ENCODE measurements at places on chromosomes 2 and 18.

GRCh38 chr18:68734308-68734707 is 19.4 kb upstream of the TMX3 start:
- no peak for DNase-seq

DNA sequence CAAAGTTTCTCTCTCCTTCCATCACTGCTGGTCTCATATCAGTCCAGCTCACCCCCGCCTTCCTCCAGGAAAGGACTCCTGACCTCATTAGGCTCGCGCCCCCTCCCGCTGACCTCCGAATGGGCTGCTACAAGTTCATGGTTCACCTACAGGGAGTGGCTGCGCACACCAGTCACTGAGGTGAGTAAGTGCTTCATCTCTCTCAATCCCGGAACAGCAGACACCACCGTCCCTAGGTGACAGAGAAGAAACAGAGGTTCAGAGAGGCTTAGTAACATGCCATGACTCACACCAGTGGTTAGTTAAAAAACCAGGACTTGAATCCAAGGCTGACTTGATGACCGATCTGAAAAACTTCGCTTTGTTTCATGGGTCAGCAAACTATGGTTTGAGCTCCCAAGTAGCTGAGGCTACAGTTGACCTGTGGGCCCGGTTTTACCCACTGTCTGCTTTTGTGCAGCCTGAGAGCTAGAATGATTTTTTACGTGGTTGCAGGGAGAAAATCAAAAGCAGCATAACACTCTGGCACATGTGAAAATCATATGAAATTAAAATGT is 42.0 kb downstream of the ZFP36L2 start:
- peak; percentile 40 for DNase-seq

DNA sequence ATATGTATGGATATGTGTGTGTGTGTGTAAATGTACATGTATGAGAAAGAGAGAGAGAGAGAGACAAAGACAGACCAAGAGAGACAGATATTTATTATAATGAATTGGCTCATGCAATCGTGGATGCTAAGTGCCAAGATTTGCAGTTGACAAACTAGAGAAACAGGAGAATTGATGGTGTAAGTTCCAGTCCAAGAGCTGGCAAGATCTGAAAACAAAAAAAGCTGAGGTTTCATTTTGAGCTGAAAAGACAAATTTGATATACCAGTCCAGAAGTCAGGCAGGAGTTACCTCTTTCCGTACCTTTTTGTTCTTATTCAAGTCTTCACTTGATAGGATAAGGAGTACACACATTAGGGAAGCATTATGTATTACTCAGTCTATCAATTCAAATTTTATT is 157.8 kb downstream of the COPS8 start:
- DNase-seq = no peak

GRCh38 chr2:221816566-221816965 is 244.5 kb upstream of the EPHA4 start:
- DNase-seq = no peak

DNA sequence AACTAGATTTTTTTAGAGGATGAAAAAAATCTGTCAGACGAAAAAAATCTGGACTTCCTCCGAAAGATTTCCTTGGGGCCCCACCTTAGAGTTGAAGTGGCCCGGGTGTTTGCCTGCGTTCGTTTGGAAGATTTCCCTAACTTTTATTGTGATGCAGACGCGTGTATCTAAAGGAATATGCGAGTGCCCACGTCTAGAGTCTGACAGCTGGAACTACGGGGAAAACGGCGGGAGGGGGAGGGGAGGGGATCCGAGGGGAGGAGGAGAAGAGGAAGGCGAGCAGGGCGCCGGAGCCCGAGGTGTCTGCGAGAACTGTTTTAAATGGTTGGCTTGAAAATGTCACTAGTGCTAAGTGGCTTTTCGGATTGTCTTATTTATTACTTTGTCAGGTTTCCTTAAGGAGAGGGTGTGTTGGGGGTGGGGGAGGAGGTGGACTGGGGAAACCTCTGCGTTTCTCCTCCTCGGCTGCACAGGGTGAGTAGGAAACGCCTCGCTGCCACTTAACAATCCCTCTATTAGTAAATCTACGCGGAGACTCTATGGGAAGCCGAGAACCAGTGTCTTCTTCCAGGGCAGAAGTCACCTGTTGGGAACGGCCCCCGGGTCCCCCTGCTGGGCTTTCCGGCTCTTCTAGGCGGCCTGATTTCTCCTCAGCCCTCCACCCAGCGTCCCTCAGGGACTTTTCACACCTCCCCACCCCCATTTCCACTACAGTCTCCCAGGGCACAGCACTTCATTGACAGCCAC is 2.4 kb upstream of the SP9 start:
- DNase-seq = no peak

GRCh38 chr2:222338374-222338773 is 39.6 kb upstream of the PAX3 start:
- DNase-seq = no peak

DNA sequence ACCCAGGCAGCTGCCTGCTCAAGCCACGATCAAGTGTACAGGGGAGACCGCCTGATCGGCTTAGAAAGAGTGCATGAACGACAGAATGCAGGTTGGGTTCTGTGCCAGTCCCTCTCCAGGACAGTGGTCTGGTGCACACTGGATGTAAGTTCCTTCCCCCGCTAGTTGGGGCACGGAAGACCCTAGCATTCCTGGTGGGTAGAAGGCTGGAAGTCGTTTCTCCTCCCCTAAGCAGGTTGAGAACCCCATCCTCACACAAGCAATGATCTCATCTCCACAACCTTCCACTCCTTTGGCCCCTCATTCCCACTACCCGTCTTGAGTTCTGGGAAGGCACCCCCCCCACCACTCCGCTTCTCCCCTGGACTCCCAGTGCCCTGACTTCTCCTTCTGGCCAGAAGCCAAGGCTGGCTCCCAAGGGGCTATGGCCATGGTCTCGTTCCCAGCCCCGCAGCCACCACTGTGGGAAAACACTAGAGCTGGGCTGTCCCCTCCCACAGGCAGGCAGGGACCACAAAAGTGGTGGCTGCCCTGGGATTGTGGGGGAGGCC is 1.4 kb upstream of the ANKRD39 start:
- no peak for DNase-seq

- DNase-seq = no peak
Observed at GRCh38 chr18:35688757-35689156, 107.2 kb downstream of the GALNT1 start.

DNA sequence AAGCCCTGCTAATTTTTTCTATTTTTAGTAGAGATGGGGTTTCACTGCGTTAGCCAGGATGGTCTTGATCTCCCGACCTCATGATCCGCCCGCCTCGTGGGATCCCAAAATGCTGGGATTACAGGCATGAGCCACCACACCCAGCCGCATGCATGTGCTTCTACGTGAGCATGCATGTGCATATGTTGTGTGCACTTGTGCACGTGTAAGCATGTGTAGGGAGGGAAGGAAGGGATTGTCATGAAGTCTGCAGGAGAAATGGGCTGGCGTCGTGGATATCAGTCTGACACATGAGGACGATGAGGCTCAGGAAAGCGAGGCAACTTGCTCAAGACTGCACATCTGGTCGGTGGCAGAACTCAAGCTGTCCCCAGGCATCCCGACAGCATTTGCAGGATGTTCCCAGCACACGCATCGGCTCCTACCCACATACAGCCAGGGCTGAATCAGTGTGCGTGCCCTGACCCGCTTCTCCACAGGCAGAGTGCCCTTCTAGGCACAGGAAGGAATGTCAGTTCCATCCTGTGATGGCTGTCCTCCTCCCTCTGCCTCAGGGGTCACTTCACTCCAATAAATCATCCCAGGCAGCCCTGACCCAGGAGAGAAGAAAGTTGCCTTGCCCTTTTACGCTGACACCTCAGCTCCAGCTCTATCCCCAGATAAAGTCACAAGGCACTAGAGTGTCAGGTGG is 49.9 kb upstream of the SLC14A2 start:
- no peak for DNase-seq

- no peak for DNase-seq
Observed at GRCh38 chr2:47211497-47212011, 56.4 kb upstream of the STPG4 start.

GRCh38 chr2:217289177-217289906 is 429.5 kb upstream of the TNP1 start:
- DNase-seq = no peak

DNA sequence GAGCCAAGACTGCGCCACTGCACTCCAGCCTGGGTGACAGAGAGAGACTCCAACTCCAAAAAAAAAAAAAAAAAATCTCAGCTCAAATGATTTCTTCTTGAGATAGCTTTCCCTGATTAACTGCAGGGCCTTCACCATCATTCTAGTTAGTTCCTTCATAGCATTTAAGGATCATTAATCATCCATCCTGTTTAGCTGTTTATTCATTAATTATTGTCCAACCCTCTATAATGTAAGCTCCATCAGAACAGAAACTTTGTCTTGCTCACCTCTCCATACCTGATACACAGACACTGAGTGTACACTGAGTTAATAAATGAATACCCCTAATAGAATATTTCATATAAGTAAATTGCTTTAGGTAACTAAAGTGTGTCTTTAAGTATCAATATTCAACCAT is 42.2 kb upstream of the ENOSF1 start:
- DNase-seq = no peak

GRCh38 chr2:239691720-239692119 is 290.9 kb upstream of the HDAC4 start:
- no peak for DNase-seq
